ENCODE measurements at places on chromosomes 16 and 17.
A peak's percentile ranks its signal among the peaks of the same experiment; 100 is the strongest.

GRCh38 chr16:59459806-59460205, 725.7 kb upstream of the GOT2 start:
- no peak for DNase-seq

- DNase-seq, result no peak
Measured at GRCh38 chr16:1924095-1924494, 5.9 kb upstream of the HS3ST6 start.

- DNase-seq, result no peak
Measured at GRCh38 chr16:57834936-57835335, 32.6 kb upstream of the KIFC3 start.

GRCh38 chr17:57109393-57110151, 24.5 kb downstream of the AKAP1 start:
- peak; percentile 61 for DNase-seq

DNA sequence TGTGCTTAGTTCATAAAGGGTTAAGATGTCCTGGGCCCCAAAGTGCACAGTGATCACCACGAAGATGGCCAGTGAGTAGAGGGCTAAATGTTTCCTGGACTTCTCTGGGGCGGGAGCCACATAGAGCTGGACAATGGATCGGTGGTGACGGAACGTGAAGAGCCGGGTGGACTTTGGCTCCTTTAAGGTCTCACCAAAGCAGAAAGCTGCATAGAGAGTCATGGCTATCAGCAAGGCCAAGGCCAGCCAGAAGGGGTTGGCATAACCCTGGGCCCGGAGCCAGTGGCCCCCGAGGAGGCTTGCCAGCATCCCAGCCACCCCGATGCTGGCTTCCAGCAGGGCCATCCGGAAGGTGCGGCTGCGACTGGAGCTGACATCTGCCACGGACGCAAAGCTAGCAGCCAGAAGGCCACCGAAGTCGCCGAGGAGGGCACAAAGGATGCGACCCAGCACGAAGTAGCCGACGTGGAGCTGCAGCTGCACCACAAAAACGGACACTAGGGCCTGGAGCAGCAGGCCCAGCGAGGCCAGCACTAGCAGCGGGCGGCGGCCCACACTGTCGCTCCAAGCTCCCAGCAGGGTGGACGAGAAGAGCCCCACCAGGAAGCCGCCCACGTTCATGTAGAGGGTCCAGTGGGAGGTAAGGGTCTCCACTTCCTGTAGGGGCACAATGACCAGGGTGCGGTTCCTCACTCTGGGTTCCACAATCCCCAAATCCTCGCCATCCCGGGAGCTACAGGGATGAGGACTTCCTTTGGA, 1.0 kb downstream of the SLC46A1 start:
- DNase-seq, result no peak

DNA sequence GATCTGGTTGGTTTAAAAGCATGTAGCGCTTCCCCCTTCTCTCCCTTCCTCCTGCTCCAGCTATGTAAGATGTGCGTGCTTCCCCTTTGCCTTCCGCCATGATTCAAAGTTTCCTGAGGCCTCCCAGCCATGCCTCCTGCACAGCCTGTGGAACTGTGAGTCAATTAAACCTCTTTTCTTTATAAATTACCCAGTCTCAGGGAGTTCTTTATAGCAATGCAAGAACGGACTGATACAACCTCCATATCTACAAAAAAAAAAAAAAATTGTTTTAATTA, 16.6 kb upstream of the PDXDC1 start:
- no peak for DNase-seq

DNA sequence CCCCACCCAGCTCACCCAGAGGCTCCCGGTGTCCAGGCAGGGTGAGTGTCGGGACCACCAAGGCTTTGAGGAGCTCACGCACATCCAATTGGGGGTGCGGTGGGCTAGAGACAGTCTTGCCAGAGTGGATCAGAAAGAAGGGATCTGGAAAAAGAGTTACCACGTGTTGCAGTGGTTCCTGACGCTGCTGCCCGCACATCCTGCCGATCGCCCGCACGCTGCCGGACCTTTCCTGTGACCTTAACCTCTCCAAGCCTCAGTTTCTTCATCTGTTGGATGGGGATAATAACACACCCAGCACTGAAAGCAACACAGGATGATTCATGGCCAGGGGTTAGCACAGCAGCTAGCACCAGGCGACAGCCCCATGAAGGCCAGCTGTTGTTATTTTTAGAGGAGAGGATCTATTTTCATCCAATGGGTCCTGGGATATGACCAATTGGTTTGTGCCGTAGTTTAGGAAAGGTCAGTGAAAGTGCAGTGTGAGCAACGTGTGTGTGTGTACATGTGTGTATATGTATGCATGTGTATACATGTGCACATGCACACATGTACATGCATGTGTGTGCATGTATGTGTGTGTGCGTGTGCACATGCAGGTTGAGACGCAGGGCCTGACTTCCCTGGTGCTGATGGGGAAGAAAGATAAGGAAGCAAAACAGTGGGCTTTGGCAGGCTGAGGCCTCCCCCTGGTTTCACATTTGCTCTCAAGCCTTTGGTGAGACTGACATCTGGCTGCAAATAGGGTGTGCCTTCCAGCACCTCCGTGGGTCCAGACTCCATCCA, 2.5 kb downstream of the ITGAX start:
- DNase-seq, result no peak

- peak; percentile 28 for DNase-seq
Measured at GRCh38 chr16:2142942-2143877, 5.2 kb upstream of the RAB26 start.

- peak; percentile 76 for DNase-seq
Measured at GRCh38 chr17:80025140-80025539, 10.5 kb downstream of the TBC1D16 start.

Measured in left hindlimb (tissue), 1 donor.